Stimulated activated CD8-positive, alpha-beta memory T cell treated with anti-CD3 and anti-CD28 coated beads, Interleukin-2, amount 100 ng/mL, for 1 hour (primary cell): ENCODE measurements at places on chromosomes 16 and 17.

DNA sequence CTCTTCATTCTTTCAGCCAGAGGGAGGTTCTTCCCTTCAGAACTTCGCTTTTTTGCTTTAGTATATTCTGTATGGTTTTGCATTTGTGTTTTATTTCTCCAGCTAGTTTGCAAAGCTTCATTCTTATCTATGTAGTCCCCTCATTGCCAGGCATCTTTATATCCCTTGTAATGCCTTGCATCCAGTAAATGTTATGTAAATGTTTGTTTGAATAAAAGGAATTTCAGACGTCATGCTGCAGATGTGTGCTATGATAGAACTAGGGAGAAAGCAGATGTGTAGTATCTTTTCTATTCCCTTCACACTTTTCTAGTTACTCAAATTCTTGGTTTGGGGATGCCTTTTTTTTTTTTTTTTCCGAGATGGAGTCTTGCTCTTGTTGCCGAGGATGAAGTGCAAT lies 62.6 kb upstream of the RASL10B start:
- DNase-seq: no peak

DNA sequence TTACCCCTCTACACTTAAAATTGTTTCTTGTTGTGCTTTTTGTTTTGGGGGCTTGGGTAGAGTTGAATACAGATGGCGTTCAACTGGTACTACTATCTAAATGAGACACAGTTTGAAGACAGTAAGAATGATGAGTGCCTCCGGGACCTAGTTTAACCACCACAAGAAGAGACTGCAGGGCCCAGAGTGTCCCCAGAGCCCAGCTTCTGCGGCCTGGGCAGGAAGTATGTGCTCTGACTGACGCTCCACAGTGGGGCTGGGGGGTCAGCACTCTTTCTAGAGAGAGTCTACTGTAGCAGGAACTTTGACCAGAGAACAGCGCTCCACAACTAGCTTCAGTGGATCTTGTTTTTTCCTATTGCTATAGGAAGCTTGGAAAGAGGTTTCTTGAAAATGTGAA lies 174.0 kb downstream of the VPS53 start:
- DNase-seq: no peak

- no peak for DNase-seq
Measured at GRCh38 chr16:11624636-11625607, 38.2 kb upstream of the LITAF start.

DNA sequence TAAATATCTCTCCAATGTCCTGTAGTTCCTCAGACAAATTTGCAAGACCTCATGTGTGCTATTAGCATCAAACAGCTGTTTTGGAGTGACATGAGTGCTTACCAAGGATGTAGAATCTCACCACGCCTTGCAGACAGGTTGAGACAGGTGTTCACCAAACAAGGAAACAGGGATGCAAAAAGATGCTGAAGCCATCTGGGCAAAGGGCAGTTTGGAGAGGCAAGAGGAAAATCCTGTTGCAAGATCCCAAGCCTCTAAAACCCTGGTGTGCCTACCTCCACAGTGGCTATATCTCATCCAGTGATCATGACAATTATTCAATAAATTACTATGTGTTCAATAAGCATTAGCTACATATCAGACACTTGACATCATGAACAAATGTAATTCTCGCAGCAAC lies 373.7 kb downstream of the SOX9 start:
- DNase-seq: no peak

GRCh38 chr17:8019665-8020650 lies 17.5 kb downstream of the GUCY2D start:
- DNase-seq: no peak

DNA sequence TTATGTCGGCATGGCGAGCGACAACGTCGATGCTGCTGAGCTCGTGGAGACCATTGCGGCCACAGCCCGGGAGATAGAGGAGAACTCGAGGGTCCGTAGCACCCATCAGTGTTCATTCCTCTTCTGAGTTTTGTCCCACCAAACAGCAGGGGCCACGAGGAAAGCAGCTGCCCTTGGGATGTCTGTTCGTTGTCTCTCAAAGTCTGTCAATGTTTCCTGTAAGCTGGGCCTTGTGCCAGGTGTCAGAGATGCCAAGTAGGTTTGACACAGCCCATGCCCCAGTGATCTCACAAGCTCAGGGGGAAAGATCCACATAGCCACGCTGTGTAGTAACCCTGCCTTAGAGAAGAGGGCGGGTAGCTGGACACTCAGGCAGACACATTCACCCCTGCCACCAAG lies 22.6 kb downstream of the NTAN1 start:
- DNase-seq: no peak

GRCh38 chr16:81796035-81796434 lies 16.9 kb downstream of the PLCG2 start:
- no peak for DNase-seq

- no peak for DNase-seq
Measured at GRCh38 chr16:88533381-88533917, 36.8 kb upstream of the ZC3H18 start.

GRCh38 chr16:750485-750884 lies 9.7 kb upstream of the CIAO3 start:
- DNase-seq: no peak

- no peak for DNase-seq
Measured at GRCh38 chr16:268141-269053, 7.3 kb downstream of the RGS11 start.

DNA sequence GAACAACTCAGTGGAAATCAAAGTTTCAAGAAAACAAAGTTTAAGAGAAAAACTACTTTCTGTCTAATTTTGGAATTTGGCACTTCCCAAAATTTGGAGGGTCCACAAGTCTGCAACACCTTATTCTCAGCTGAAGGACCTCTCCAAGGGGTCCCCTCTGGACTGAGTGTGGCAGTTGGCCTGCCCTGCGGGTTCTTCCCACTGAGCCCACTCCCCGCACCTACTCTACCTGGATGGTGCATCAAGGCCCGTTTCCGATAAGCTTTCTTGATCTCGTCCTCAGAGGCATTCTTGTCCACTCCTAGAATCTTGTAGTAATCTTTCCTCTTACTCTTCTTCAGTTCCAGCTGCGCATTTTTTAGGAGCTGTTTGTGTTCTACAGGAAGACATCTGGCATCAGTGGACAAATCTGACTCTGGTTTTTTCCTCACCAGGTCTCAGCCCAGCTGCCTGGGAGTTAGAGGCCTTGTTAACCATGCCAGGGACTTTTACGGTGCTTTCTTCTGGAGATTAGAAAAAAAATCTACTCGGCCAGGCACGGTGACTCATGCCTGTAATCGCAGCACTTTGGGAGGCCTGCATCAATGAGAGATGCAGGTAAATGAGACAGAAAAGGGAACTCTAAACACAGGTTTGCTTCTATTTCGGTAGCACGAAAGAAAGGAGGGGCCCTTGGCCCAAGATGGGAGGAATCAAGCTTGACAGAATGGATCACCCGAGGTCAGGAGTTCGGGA lies 15.6 kb downstream of the CNP start:
- no peak for DNase-seq

DNA sequence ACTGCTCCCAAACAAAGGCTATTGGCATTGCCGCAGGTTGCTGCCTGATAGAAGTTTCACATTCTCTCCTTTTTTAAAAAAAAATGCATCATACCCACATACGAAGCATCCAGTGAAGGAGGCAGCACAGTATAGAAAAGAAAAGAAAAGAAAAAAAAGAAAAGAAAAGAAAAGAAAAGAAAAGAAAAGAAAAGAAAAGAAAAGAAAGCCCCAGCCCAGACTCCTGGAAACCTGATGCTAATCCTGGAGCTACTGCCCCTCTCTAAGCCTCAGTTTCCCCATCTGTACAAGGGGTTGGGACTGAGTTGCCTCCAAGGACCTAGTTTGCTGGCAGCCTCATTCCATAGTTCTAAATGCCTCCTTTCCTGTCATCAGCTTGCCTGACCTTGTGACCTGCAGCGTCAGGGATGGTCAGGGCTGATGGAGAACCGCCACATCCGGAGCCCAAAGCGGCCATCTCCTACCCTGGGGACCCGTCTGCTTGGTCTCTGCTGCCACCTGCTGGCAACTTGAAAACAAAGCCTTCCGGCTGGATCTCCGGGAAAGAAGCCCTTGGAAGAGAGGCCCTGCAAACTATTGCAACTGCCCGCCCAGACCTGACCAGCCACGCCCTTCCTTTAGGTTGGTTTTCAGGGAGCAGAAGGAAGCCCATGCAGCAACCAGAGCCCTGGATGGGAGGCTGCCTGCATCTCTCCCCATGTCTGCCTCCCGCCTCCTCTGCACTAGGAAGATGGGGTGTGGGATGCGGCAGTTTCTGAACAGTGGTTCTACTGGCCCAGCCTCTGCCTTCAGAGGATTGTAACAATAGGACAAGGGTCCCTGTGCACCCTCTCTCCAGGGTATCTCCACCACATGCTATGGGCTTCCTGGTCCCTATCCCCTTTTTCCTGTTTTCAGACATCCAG lies 13.0 kb downstream of the AIPL1 start:
- peak; percentile 50 for DNase-seq

GRCh38 chr17:66717641-66718058 lies 117.3 kb upstream of the CACNG5 start:
- no peak for DNase-seq

DNA sequence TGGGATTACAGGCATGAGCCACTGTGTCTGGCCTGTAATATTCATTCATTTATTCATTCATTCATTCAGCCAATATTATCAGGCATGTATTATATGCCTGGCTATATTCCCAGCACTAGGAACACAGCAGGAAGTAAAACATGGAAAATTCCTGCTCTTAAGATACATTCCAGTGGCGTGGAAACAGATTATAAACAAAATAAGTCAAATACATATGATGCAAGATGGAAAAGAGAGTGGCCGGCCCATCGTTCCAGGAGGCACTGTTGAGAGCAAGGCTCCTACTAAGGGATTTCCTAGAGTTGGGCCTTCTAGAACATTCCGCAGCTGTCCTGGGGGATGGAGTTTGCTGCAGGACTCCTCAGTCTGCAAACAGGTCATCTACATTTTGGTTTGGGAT lies 17.7 kb downstream of the ADCY9 start:
- no peak for DNase-seq

- no peak for DNase-seq
Measured at GRCh38 chr17:41635121-41636097, 11.0 kb upstream of the KRT17 start.

DNA sequence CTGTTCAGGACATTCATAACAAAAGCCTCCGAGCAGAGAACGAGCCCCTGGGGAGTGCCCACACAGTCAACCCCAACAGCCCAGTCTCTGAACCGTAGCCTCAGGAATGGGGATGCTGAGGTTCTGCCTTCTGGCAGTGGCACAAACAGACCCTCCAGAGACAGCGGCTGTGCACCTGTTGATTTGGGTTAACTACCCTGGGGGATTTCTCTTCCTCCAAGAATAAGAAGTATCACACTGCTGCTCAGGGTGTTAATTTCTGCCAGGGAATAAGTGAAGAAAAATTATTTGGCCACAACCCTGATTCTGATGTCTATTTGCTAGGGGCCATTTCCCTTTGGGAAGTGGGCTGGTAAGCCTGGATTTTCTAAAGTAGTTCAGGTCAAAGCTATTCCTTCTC lies 51.0 kb upstream of the PIRT start:
- no peak for DNase-seq

GRCh38 chr16:89178453-89179147 lies 7.1 kb downstream of the CDH15 start:
- DNase-seq: no peak

DNA sequence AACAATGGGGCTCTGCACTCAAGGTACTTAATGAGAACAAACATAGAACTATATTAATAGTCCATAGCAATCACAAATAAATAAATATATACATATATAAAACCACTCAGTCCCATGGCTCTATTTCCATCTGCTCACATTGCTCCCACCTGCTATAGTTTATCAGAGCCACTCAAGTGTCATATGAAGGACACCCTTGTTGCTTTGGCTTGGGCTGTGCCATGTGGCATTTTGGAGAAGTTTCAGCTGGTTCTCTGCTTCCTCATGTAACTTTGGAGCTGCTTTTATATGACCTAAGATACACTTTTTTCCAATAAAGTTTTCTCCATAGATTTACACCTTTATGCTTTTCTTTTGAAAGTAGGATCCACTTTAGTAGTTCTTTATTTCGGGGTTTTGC lies 126.4 kb downstream of the KCNJ2 start:
- no peak for DNase-seq

GRCh38 chr16:64351121-64351520 lies 770.7 kb downstream of the CDH11 start:
- DNase-seq: no peak

- no peak for DNase-seq
Measured at GRCh38 chr16:17346621-17347569, 123.9 kb downstream of the XYLT1 start.

- no peak for DNase-seq
Measured at GRCh38 chr17:77387891-77388290, 247.1 kb downstream of the SEC14L1 start.

DNA sequence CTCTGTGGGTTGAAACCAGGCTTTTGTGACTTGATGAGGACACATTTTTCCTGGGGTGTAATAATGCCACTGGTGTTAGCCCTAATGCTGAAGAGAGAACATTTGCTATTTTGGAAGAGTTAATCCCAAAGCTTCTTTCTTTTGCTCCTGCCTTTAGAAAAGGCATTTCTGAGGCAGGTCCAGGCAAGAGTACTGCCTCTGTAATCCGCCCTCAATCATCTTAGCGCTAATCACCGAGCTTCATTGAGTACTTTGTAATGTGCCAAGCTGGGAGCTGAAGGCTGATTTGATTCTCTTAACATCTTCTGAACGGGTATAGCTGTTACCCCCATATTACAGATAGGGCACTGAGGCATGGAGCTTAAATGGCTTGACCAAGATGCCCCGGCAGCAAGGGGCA lies 60.3 kb downstream of the AKAP1 start:
- DNase-seq: no peak

- no peak for DNase-seq
Measured at GRCh38 chr16:54750249-54750648, 180.4 kb upstream of the IRX5 start.

GRCh38 chr17:19812407-19812806 lies 55.3 kb downstream of the ULK2 start:
- DNase-seq: no peak

DNA sequence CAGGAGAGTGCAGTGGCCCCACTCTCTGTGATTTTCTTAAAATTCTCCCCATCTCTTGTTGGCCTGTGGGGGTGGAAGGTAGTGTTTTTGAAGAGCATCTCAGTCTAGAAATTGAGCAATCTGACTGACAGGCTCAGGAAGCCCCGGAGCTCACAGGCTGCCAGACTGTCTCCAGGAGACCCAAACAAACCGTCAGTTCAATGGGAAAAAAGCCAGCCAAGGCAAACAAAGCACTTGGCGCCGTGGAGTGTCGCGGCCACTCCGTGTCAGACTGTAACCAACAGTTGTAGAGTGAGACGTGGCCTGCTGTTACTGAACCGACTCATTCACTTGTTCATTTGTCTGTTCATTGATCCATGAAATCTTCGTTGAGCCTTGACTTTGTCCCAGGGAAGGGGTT lies 33.7 kb downstream of the RGS9 start:
- no peak for DNase-seq

DNA sequence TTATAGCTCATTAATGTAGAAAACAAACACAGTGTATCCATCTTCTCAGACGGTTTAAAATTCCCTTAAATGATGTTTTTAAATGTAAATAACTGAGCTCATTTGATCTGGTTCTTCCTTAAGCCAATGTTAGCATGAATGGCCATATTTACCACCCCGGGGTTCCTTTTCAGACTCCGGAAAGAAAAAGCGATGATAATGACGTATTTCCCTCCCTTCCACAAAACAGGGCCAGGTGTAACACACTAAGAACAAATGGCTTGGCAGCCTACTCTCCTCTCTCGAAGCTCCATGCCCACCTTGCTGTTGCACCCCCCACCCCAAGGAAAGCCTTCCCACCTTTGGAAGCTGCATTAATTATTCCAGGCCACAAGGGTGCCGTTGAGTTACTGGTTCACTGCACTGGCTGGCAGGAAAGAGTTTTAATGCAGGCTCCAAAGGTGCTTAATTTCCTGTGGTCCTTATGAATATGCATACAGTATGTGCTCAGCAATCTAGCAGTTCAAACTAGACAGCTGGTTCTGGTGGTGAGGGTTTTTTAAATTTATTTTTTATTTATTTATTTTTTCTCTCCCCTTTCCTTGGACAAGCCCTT lies 378.9 kb downstream of the WWOX start:
- DNase-seq: no peak
